ENCODE measurements at places on chromosomes 11 and 22.
A peak's percentile ranks its signal among the peaks of the same experiment; 100 is the strongest.

DNA sequence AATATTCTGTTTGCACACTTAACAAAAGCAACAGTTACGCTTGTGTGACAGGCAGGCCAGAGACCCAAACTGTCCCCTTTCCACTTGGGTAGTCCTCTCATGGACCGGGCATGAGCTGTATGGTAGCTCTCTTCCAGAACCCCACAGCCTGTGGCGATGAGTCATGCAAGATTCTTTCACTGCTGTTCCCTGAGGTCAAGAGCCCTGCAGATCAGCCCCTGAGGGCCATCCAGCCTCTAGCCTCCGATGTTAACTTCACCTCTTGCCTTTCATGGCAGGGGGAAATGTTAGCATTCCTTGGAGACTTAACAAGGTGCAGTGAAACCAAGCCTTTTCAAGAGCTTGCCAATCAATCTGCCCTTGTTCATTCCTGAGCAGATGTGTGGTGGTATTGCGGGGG, 63.2 kb upstream of the DEUP1 start:
- DNase-seq, result no peak

- no peak for DNase-seq
Measured at GRCh38 chr11:9562716-9563115, 10.8 kb upstream of the WEE1 start.

- no peak for DNase-seq
Measured at GRCh38 chr11:99432677-99433076, 411.9 kb downstream of the CNTN5 start.

- DNase-seq, result no peak
Measured at GRCh38 chr22:23058481-23059283, 11.6 kb upstream of the GNAZ start.

GRCh38 chr11:62958547-62959421, 26.0 kb downstream of the SLC22A6 start:
- DNase-seq, result no peak

- no peak for DNase-seq
Measured at GRCh38 chr11:102196351-102196750, 86.1 kb downstream of the YAP1 start.

DNA sequence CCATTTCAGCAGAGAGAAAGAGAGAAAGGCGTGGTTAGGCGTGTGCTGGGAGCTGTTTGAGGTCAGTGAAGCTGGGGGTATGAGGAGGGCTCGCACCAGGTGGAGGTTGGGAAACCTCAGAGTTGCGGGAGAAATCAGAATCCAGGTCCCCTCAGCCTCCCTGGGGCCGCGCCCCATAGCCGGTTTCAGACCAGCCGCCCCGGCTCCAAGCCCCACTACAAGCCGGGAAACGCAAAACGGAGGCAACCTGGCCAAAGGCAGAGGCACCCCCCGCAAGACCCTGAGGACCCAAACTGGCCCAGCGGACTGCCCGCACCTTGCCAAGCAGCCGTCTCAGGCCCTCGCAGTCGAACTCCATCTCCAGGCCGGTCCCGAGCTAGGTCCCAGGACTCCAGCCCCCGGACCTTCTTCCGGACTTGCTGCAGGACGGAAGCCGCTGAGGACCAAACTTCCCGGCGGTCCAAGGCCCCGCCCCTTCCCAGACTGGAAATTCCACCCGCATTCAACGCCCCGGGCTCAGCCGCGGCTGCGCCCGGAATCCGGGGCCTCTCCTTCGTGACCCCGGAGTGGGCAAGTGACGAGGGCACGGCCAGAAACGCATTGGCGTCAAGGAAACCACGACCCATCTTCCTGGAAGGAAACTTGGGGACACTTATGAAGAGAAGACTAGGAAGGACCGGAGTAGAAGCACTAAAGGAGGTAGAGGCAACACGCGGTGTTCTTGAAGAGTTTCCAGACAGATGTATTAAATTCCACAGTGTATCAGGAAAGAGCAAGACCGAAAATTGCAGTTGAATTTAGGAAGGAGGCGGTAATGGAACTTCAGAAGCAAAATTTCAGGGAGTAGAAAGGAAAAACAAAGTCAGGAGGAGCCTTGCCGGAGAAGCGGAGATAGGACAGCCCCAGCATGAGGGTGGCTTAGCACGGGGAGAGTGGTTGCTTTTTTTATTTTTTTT, at the start of gene UEVLD:
UEVLD (minus strand) TSS at position 438 of the 956 bp plus-strand sequence; CDS start at position 358, 80 bp downstream.
- DNase-seq, result peak; percentile 37

DNA sequence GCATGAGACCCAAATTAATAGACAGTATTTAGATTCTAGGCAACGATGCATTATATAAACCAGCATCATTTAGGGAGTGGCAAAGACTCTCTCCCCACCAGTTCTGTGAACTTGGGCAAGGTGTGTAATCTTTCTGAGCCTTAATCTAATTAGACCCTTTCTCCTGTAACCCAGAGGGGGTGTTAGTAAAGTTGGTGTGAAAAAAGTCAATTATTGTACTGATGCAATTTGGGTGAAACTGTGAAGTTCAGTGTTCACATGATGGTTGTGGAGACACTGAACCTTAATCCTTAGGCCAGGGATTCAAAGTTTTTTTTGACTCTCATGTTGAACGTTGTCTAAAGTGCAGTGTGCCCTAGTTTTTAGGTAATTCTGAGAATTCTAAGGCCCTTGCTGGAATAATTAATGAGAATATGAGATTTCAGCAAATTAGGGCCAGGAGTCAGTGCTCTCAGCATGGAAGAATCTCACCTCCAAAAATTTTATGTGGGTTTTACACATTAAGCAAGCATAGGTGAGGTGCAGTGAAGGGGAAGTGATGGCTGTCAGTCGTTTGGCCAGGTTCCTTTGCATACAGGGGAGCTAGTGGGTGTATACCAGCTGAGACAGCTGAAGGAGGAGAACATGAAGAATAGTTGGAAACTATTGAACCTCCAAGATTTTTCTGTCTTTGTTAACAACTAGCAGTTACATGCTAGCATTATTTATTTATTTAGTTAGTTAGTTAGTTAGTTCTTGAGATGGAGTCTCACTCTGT, 94.2 kb downstream of the PTPRJ start:
- DNase-seq, result no peak

Data from non-pigmented ciliary epithelial cell (primary cell).